DMS 273 treated with DMSO at 0.1 percent for 48 hours (cell line): ENCODE measurements at places on chromosomes 11 and 22.

- no peak for DNase-seq
Measured at GRCh38 chr11:64762277-64762673, 2.5 kb upstream of the PYGM start.

DNA sequence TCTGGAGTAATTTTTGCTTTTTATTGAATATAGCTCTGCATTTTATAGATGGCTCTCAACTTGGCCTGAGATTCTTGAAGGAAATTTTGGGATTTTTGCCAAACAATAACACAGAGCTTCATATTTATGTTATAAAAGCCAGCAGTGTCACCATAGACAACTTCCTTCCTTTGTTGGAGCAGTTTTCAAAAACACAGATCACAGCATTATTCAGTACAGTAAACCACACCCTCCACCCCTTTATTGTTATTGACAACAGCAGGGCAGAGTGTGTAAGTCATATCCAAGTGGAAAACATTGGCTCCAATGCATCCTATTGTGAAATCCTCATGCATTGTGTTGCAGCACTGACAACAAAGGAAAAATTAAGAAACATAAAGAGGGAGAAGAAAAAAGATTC lies 62.6 kb upstream of the PRSS23 start:
- no peak for DNase-seq

DNA sequence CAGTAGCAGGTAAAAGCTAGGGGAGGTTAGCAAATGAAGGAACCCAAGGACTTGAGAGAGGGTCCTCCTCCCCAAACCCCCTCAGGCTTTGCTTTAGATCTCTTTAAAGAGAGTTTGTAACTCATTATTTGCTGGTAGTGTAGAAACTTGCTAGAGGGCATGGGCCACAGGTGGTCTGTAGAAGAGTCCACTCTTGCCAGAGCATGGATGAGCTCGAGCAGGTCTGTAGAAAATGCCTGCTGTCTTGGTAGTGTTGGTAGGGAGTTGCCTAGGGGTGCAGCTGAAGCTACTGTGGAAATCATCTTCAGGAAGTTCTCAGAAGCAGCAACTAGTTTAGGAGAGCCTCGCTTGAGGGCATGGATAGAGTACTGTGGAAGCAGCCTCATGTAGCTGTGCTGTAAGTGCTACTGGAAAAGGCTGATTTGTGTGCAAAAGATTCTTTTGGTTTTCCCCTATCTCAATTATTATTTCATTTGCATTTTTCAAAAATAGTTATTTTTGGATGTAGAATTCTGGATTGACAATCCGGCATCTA lies 104.3 kb downstream of the TMEM135 start:
- no peak for DNase-seq

DNA sequence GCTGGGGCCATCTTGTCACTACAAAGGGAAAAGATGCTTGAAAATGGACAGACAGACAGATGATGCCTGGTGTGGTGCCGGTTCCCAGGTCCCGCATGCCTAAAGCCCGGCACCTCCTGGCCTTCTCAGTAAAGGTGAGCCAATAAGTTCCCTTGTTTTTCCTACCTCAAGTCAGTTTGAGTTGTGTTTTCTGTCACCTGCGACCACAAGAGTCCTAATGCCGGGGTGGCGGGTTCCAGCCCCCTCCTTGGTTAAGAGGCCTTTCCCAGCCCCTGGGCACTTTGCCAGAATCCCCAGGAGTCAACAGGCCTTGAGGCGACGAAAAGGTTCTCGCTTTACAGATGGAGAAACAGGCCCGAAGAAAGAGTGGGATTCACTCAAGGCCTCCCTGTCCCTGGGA lies 9.0 kb downstream of the FGF19 start:
- no peak for DNase-seq

GRCh38 chr11:62905296-62905695 lies 15.9 kb downstream of the CHRM1 start:
- DNase-seq: no peak

GRCh38 chr22:36311386-36312085 lies 58.6 kb downstream of the APOL1 start:
- no peak for DNase-seq
